CD4-positive, alpha-beta T cell treated with Interferon gamma for 1 hour (primary cell): ENCODE measurements at places on chromosomes 5 and 9.

GRCh38 chr9:133505901-133506652, 18.7 kb downstream of the MYMK start:
- no peak for DNase-seq

GRCh38 chr5:119072496-119072895, 1.6 kb downstream of the DMXL1 start:
- DNase-seq, result no peak

- DNase-seq, result no peak
These were observed 48.4 kb downstream of the NDUFAF2 start for GRCh38 chr5:60993425-60993824.

DNA sequence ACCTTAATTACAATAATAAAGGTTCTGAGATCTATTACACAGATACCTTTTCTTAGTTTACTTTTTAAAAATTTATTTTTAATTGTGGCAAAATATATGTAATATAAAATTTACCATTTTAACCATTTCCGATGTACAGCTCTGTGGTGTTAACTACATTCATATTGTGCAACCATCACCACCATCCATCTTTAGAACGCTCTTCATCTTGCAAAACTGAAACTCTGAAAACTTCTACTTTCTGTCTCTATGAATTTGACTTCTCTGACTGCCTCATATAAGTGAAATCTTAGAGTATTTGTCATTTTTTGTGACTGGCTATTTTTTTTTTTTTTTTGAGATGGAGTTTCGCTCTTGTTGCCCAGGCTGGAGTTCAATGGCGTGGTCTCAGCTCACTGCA, 26.8 kb downstream of the WWC1 start:
- no peak for DNase-seq

DNA sequence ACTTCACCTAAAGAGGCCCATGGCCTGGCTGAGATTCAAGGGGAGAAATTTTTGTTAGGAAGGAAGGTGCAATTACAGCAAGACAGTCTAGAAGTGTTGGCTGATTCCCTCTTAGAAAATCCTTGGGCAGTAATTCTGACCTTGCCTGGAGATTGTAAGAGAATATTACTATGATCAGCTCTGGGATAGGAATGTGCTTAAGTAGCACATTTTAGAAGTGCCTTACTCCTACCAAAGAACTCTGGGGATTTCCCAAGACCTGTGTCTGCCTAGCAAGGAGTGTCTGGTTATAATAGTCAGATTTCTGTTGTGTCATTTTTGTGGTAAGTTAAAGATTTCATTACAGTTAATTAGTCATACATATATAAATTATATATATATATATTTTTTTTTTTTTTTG, 52.3 kb downstream of the NLN start:
- no peak for DNase-seq

DNA sequence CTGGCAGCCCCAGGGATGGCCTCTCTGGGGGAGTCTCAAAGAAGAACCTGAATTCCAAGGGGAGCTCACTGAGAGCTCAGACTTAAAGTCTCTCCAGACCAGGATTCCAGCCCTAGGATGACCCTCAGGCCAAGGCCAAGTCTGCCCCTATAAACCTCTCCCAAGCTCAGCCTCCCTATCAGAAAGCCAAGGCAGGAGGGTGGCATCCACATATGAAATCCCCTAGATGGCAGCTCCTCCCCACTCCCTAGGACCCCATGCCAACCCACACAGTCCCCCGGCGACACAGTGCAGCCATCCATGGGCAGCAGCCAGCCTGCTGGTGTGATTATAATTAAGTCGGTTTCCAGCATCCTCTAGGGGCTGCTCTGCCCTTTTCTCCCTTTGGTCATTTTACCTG, 269.9 kb downstream of the CDK5RAP2 start:
- DNase-seq, result no peak

DNA sequence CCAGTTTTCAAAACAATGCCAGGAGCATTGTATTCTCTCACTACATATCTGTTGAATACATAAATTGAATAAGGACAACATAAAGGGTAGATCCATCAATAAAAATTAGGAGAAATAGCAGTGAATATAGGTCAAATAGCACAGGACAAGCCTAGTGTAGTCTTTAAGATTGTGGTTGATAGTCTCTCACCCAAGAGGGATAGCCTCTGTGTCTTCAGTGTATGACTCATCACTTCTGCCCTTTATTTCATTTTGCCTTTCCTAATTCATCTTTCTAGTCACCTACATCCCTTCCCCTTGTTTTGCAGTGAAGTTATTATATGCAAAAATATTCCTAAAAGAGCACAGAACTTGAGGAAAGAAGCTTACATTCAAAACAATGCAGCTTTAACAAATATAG, 335.0 kb upstream of the TUSC1 start:
- DNase-seq, result no peak
